ENCODE measurements at places on chromosomes 11 and 22. TPM values are rescaled to one million over a fixed set of nuclear protein-coding genes. Genes with fewer than 3 reads are reported as not detected.

KBTBD4 gene
- polyA plus RNA-seq: 10.2 TPM

NOX4 gene
- 0.43 TPM for polyA plus RNA-seq

TSGA10IP gene
- not detected for polyA plus RNA-seq

CECR2 gene
- polyA plus RNA-seq: 0.09 TPM

TCN2 gene
- 1.6 TPM for polyA plus RNA-seq

SERPIND1 gene
- 0.20 TPM for polyA plus RNA-seq

C11orf91 gene
- polyA plus RNA-seq: 0.21 TPM

TMPRSS5 gene
- 0.18 TPM for polyA plus RNA-seq

MMP3 gene
- 0.24 TPM for polyA plus RNA-seq

ACAD8 gene
- 15.2 TPM for polyA plus RNA-seq

SLC1A2 gene
- polyA plus RNA-seq: 0.11 TPM

SMC1B gene
- not detected for polyA plus RNA-seq

MS4A2 gene
- polyA plus RNA-seq: 0.42 TPM

RFPL2 gene
- not detected for polyA plus RNA-seq

DEUP1 gene
- polyA plus RNA-seq: not detected

MS4A13 gene
- polyA plus RNA-seq: not detected

NCF4 gene
- 7.0 TPM for polyA plus RNA-seq

KRTAP5-11 gene
- not detected for polyA plus RNA-seq

TNNI2 gene
- 166 TPM for polyA plus RNA-seq

CATSPER1 gene
- 0.06 TPM for polyA plus RNA-seq

CBLIF gene
- polyA plus RNA-seq: 0.07 TPM

BARX2 gene
- 102 TPM for polyA plus RNA-seq

VPS11 gene
- polyA plus RNA-seq: 29.0 TPM

KRTAP5-9 gene
- 0.92 TPM for polyA plus RNA-seq

SERHL2 gene
- polyA plus RNA-seq: 6.0 TPM

HOATZ gene
- not detected for polyA plus RNA-seq

OR52N4 gene
- 0.04 TPM for polyA plus RNA-seq

DENND6B gene
- polyA plus RNA-seq: 6.8 TPM

SPI1 gene
- polyA plus RNA-seq: 6.8 TPM

ZFTA gene
- polyA plus RNA-seq: 3.3 TPM

NLRP14 gene
- 0.01 TPM for polyA plus RNA-seq

SHANK2 gene
- polyA plus RNA-seq: 4.4 TPM

Measured in esophagus (tissue), 2 donors.